ENCODE measurements at places on chromosomes 2 and 18.

- DNase-seq: no peak
Measured at GRCh38 chr18:14912967-14913366, 165.0 kb downstream of the ANKRD30B start.

- no peak for DNase-seq
Measured at GRCh38 chr18:13389491-13390131, 171.1 kb downstream of the LDLRAD4 start.

- DNase-seq: no peak
Measured at GRCh38 chr18:57081899-57082298, 65.0 kb upstream of the BOD1L2 start.

GRCh38 chr2:135839713-135840112, 2.7 kb upstream of the LCT start:
- DNase-seq: no peak

- no peak for DNase-seq
Measured at GRCh38 chr2:36395866-36396265, 40.3 kb downstream of the CRIM1 start.

GRCh38 chr2:162062559-162062958, 11.5 kb downstream of the DPP4 start:
- DNase-seq: no peak

DNA sequence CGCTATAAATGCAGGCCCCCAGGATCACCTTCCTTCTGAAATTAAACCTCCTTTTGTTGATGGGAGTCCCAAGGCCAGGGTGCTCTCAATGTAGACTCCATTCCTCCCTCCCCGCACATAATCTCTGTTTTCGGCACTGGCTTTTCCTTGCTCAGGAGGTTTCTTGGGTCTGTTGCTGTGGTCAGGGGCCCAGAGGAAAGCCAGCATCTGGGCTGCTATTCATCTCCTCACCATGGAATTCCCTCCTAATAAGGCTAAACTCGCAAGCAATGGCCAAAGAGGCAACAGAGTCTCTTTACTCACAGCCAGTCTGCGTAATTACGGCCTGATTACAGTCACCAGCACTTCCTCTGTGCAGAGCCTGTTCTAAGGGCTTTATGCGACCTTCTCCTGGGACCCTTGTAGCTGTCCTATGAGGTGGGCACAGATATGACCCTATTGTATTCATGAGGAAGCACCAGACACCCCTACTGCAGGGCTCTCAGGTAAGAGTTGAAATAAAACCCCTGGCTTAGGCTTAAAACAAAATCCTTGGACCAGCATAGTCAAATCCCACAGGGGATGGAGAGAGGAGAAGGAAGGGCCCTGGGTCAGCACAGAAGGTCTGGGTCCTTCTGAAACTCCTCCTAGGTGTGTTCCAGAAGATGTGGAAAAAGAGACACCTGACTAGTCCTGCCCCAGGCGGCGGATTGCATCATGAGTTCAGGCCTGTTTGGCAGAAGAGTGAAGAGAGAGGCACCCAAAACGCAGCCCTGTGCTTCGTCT, 105.0 kb upstream of the SH3BP4 start:
- no peak for DNase-seq

- no peak for DNase-seq
Measured at GRCh38 chr2:78261454-78261853, 739.3 kb upstream of the LRRTM4 start.

GRCh38 chr18:36828157-36828629, 609 bp downstream of the TPGS2 start:
- DNase-seq: peak; percentile 33

- DNase-seq: no peak
Measured at GRCh38 chr2:120142528-120143219, 80.5 kb downstream of the TMEM185B start.

DNA sequence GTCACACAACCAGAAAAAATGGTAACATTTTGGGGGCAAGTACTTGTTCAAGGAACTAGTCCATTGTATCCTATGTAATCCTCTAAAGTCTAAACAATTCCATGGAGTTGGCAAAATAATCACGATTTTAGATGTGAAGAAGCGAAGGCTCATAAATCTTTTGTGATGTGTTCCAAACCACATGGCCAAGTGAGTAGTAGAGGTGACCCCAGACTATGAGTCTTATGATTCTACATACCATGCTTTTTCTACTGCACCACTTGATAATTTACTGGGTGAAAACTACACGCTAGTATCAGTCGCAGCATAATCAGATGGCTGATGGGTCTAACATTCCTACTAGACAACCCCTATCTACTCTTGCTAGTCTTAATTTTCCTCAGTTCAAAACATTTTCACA, 371.4 kb downstream of the OSR1 start:
- no peak for DNase-seq

DNA sequence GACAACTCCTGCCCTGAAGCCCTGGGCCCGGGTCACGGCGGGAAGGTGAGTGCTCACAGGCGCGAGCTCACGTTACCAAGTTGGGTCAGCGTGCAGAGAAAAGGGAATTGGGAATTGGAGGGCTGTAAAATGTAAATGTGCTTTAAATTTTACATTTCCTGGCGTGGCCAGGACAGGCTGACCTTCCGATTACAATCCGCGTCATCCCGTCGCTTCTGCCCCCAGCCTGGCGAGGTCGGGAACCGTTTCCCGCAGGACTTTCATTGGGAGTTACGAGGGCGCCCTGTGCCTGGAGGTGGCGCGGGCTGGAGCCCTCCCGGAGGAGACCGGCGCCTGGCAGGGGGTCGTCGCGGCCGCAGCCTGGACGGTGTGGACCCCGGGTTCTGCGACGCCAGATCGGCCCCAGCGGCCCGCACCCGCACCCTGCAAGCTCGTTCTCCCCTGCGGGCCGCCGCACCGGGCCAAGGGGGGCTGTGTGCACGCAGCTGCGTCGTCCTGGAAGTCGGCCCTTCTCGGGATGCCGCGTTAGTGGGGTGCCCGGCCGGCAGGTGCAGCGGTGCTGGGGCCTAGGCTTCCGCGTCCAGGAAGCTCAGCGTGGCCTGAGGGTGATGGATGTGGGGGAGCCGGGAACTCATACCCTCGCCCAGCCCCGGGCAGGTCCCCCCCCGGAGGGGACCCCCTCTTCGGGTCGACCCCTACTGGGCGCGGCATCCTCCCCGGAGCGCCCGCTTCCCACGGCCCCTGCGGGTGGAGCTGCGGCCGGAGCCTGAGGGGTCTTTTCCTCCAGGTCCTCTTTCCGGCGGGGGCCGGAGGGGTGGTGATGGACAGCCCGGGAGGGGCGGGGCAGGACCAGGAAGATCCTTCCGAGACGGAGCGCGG, 63.9 kb downstream of the LRRFIP1 start:
- DNase-seq: peak; percentile 62

DNA sequence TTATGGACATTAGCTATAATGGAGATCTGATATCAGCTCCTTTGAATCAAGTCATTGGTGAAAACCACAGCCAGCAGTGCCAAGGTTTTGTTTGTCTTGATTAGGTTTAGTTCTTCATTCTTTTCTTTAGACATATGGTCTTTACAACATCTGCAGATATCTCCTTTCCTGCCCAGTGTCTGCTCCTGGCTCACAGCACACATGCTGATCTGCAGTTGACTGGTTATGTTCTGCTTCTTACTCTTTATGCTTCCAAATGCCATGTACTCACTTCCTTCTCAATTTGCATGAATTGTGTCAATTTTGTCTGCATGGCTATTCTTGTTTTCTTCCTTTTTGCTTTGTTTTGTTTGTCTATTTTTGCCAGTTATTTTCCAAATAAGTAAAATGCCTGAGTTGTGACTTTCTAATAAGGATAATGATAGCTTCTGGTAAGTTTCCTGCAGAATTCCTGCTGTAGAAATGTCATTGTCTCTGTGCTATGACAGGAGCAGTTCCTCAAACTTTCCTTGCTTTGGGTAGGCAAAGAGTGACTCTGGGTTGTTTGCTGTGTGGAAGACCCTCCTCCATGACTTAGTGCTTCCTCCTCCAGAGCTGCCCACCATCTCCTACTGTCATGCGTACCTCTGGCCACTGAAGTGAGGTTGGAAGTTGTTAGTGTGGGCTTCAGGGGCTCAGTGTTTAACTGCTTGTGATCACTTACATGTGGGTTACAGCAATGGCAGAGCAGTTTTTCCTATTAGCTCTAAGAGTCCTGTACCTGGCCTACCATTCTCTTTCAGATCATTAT, 8.2 kb downstream of the ARHGAP25 start:
- DNase-seq: peak; percentile 32

DNA sequence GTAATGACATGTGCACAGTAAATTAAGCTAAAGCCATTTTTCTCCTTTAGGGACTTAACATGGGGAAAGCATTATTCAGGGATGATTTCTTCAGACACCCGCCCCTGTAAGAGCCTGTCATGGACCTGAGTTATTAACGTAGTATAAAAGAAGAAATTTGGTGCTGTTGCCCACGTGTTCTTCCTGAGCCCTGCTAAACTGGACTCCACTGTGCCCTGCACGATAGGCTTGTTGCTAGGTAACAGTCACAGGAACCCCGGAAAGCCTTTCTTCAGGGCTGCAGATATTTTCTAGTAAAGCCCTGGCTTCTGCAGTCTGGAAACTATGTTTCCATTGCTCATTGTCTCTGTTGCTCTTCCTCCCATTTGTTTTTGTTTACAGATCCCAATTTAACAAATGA, 157.9 kb downstream of the LRRC30 start:
- DNase-seq: no peak

DNA sequence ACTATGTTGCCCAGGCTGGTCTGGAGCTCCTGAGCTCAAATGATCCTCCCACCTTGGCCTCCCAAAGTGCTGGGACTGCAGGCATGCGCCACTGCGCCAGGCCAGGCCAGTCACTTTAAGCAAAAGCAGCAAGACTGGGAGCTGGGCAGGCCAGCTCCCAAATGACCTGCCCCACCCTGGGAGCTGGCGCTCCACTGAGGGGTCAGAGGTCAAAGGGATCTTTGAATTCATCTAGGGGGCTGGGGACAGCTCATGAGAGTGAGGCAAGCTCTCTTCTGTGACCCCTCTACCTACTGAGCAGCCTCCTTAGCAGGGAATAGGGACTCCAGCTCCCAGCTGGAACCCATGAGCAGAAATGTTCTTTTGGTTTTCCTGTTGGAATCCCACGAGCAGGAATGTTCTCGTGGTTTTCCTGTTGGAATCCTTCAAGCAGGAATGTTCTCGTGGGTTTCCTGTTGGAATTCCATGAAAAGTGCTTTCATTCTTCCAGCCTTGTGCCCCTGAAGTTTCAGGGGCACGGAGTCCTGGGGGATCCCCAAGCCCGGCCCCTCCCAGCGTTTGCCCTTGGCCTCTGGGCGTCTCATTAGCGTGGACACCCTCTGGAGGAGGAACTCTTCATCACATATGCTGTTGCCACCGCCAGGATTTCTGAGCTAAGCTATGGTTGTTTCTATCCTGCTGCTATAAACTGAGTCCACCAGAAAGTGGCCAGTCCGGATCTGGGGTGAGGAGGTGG, 162.0 kb upstream of the HAAO start:
- DNase-seq: no peak

- DNase-seq: peak; percentile 57
Measured at GRCh38 chr2:105895990-105896764, 151.5 kb downstream of the NCK2 start.

DNA sequence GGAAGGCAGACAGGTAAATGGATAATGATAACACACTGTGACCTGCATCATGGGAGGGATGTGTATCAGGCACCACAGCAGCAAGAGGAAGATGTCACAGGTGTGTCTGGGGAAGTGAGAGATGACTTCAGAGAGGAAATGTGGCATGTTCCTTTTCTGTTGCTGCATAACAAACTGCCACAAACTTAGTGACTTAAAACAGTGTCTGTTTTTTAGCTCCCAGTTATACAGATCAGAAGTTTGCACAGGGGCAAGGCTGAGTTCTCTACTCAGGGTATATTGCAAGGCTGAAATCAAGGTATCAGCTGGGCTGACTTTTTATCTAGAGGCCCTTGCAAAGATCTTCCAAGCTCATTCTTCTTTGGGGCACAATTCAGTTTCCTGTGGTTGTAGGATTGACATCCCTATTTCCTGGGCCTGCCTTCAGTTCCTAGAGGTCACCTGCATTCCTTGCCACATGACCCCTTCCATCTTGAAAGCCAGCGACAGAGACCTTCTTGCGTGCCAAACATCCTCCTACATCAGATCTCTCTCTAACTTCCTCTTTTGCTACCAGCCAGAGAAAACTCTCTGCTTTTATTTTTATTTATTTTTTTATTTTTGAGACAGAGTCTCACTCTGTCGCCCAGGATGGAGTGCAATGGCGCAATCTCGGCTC, 2.1 kb upstream of the MAP3K2 start:
- peak; percentile 56 for DNase-seq

- DNase-seq: no peak
Measured at GRCh38 chr2:34254272-34254878, 655.3 kb upstream of the FAM98A start.

DNA sequence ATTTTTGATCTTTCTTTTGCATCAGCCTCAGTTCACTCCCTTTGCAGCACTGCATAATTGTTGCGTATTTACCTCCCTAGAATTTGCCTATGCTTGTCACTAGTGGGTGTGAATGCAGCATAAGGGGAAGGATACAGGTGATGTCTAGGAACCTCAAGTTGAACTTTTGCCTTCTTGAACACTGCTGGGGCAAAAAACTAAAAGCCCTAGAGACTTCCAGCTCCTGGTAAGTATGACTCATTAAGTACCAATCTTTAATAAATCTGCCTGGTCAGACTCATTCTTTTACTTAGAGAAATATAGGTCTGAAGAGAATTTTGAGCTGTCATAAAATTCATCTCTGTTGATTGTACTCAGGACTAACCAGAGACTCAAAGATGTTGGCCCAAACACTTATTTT, 547.3 kb upstream of the FANCL start:
- DNase-seq: no peak

GRCh38 chr2:110106642-110107041, 9.0 kb downstream of the MALL start:
- no peak for DNase-seq

DNA sequence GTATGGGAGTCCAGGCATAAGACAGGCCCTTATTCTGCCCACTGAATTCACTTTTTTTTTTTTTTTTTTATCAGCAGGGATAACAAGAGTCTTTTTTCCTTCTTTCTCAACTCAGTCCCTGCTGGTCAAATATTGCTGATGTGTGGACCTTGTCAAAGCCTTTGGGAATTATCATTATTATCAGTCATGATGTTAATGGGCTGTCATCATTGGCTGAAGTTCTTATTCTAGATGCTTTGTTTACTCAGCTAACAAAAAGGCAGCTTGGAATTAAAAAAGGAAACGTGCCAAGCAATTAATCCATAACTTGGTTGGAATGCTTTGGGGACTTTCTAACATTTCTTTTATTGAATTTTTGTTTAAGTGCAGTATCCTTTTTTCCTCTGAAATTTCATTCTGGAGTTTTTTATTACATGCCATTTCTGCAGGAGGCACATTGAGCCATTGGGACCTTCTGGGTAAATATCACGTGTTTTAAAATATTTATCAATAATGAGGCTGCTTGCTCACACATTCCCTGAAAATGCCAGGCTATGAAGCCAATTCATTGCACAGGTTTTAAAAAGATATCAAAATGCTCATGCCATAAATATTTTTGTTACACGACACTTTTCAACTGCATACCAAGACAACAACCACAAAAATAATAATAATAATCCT, 246.3 kb downstream of the TXNL1 start:
- no peak for DNase-seq

- no peak for DNase-seq
Measured at GRCh38 chr18:46767217-46767616, 10.4 kb upstream of the ST8SIA5 start.
